EL (cell line): ENCODE measurements at places on chromosomes 16 and 17.
A peak's percentile ranks its signal among the peaks of the same experiment; 100 is the strongest.

- no peak for DNase-seq
Measured at GRCh38 chr16:84518804-84519341, 14.4 kb upstream of the MEAK7 start.

- DNase-seq, result no peak
Measured at GRCh38 chr17:39219647-39220154, 6.0 kb downstream of the STAC2 start.

DNA sequence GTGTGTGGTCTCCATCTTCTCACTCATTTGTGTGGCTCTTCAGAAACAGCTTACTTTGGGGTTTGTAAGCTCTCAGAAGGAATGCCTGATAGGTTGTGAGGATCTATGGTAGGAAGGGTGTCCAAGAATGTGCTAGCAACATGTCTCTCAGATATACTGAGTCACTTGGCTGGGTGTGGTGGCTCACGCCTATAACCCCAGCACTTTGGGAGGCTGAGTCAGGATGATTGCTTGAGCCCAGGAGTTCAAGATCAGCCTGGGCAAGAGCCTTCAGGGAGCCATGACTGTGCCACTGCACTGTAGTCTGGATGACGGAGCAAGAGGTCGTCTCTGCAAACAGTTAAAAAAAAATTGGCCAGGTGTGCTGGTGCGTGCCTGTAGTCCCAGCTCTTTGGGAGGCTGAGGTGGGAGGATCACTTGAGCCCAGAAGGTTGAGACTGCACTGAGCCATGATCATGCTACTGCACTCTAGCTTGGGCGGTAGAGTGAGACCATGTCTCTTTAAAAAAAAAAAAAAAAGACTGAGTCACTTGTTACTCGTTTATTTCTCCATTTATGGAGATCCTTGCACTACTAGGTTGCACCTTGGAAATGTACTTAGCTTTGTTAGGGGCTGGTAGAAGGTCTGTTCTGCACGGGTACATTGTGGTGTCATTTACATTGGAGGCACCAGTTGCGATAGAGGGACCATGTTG is 232.0 kb downstream of the SNX29 start:
- DNase-seq, result peak; percentile 22

DNA sequence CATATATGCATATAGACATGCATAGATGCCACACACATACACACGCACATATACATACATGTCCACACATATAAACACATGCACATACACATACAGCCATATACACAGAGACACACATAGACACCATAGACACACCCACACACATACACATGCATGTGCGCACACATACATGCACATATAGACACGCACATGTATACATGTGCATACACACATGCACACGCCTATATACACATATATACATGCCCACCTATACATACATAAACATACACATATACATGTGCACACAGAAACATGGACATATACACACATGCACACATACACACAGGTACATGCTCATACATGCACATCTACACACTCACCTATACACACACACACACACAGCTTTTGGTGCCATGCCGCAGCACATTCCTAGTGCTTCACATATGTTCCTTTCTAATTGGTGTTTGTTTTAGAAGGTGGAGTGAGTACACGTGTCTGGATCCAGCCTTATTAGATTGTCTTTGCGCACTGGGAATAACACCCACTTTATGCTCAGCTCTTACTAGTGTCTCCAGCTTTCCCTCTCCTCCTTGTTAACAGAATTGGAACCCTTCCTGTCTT is 198.0 kb downstream of the RPTOR start:
- DNase-seq, result no peak

- no peak for DNase-seq
Measured at GRCh38 chr16:6048017-6048416, 950.4 kb upstream of the EEF2KMT start.

GRCh38 chr17:71114911-71115668 is 945.8 kb downstream of the KCNJ2 start:
- no peak for DNase-seq

DNA sequence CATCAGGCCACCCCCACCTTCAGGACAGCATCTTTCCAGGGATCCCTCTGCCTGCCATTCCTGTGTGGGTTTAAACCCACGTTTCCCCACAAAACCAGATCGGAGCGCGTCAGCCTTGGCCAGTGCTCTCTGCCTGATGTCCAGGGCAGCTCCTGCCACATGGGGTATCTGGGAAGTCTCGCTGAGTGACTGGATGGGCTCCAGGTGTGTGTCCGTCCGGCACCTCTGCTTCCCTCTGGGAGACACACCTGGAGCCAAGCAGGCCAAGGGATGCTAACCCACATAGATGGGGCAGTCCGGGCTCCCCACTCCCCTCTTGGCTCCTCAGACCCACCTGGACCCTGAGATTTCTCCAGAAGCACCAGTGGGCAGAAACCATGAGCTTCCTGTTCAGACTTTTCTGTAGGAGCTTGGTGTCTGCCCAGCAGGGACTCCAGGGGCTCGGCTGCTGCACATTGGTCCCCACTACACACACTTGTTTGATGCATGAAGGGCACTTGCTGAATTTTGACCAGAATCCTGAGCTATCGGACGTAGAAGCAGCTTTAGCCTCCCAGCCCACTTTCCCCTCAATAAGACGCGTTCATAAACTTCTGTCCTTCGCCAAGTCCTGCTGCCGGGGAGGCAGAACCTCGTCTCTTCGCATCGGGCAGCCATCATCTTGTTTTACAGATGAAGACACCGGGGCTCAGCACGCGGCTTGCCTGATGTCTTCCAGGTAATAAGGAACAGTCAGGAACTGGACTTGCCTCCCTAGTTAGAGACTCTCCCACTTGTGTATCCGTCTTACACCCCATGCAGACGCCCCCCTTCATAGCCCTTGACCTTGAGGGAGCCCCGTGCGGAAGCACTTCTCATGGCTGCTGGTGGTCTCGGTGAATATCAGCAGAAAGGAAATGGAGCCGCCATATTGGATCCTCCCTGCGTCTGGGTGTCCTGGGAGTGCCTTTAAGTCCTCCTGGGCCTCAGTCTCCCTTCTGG is 91.6 kb upstream of the ZNF469 start:
- DNase-seq, result no peak

GRCh38 chr16:2964475-2965336 is 631 bp downstream of the KREMEN2 start:
- DNase-seq, result peak; percentile 42

GRCh38 chr16:66539623-66540469 is 10.1 kb downstream of the TK2 start:
- DNase-seq, result no peak

- peak; percentile 65 for DNase-seq
Measured at GRCh38 chr17:7466639-7467341, 12.6 kb downstream of the ZBTB4 start.

GRCh38 chr17:56718515-56718914 is 115.2 kb downstream of the C17orf67 start:
- no peak for DNase-seq

DNA sequence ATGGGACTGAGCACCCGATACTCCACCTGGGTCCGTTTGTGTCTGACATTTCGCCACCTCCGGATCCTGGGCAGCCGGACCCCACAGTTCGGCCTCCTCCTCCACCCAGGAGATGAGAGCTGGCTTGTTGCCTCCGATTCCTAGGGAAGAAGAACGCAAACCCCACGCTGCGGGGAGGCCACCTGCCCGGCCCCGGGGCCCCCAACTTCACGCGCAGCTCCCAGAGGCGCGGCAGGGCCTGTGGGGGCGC is 542 bp downstream of the ZNF764 start:
- DNase-seq, result no peak

DNA sequence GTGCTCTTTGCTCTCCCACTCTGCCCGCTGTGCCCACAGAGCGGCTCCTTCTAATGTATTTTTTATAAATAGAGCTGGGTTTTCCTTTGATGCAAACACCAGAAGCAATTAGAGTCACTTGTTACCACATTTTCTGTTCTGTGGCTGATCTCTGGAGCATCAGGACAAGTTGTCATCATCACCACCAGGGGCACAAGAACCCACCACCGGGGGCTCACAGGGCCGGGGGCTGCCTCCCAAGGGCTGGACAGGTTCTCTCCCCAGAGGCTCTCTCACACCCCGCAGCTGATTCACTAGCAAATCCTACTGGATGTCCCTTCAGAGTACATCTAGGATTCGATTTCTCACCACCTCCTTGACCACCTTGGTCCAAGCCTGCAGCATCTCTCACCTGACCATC is 18.5 kb downstream of the C16orf82 start:
- DNase-seq, result no peak

- DNase-seq, result no peak
Measured at GRCh38 chr17:82884341-82884969, 44.6 kb upstream of the ZNF750 start.

GRCh38 chr16:17446661-17447060 is 24.1 kb downstream of the XYLT1 start:
- DNase-seq, result no peak

GRCh38 chr16:72961115-72961832 is 86.7 kb downstream of the ZFHX3 start:
- DNase-seq, result no peak

- peak; percentile 52 for DNase-seq
Measured at GRCh38 chr17:61415374-61416210, 15.9 kb downstream of the TBX2 start.

- no peak for DNase-seq
Measured at GRCh38 chr16:48029768-48030167, 126.0 kb downstream of the ABCC12 start.

- DNase-seq, result peak; percentile 78
Measured at GRCh38 chr17:43536236-43536992, 9.7 kb downstream of the ETV4 start.

DNA sequence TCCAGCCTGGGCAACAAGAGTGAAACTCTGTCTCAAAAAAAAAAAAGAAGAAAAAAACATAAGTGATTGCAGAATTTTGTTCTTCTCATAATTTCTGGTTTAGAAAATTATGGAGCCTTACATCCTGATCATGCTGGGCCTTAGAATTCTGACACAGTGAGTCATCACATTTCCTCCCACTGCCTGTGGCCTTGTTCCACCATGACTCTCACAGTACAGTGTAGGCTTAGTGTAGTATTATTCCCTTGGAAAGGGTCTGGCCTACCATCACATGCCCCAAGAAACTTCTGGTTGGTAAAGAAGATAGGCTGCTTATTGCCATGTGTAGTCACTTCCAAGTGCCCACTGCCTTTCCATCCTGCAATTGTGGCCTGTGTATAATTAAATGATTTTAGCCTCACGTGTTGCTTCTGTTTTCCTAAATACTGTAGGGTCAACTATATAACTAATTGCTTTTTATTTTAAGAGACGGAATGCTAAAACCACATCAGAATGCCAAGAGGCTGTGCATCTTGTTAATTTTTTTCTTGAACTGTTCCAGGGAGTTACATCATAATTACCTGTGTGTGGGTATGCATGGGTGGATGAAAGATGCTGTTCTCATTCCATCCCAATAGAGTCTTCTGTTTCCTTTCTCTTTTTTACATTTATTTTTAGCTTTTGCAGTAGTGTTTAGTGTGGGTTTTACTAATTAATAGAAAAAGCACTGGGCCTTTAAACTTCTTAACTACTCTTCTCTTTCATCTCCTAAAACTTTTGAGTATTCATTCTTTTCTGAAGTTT is 25.9 kb downstream of the OGFOD1 start:
- peak; percentile 87 for DNase-seq

DNA sequence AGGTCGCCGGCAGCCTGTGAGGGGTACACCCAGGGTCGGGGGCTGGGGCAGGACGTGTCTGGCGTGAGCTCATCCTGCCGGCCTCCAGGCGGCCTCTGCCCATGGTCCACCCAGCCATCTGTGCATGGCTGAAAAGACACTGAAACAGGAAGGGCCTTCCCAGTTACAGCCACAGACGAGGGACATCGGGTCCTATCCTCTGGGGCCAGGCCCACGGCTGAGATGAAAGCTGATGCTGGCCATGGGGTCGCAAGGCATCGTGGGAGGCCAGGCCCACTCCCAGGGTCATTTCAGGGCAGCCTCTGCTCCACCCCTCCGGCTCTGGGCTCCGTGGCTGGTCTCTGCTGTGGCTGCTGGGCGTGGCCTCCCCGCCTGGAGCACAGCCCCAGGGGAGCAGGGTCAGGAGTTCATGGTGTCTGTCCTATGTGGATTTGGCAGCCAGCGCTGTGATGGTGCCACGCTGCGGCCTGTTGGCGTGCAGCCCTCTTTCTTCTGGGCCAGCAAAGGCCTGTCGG is 16.6 kb upstream of the ATP6V0C start:
- DNase-seq, result no peak

GRCh38 chr17:44529864-44530263 is 26.7 kb upstream of the GPATCH8 start:
- DNase-seq, result no peak

GRCh38 chr16:53968454-53968853 is 264.5 kb downstream of the FTO start:
- DNase-seq, result peak; percentile 9

GRCh38 chr16:29025218-29025617 is 40.4 kb downstream of the LAT start:
- DNase-seq, result no peak

DNA sequence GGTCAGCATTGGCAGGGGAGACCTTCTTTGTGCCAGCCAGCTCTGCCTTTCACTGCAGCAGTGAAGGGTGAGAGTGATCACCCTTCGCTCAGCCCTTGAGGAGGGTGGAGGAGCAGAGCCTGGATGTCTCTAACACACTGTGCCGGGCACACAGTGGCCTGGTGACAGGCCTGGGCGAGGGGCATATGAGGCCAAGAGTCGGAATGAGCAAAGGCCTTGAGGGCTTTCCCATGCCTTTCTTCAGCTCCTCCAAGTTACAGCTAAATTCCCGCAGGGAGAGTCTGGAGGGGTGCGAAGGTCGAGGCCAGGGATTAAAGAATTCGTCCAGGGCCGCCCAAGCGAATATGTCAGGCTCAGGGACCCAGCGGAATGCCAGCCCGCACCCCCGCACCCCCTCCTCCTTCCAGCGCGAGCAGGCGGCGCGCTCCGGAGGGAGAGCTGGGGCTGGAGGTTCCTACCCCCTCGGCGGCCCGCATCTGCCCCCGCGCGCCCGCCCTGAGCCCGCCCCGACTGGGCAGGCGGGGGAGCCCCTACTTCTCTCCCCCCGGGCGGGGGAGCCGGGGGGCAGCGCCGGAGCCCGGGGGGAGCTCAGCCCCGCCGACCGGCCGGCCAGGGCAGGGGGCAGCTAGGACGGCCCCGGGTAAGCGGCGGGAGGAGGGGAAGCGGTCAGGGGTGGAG is at the start of gene RASL10B:
Gene RASL10B (plus strand): TSS at position 401 of the 678 bp plus-strand sequence. CDS start 3,546 bp downstream, outside the sequence.
- DNase-seq, result peak; percentile 64

- DNase-seq, result no peak
Measured at GRCh38 chr17:51481370-51481769, 221.0 kb downstream of the UTP18 start.
